ENCODE measurements at places on chromosomes 5 and 9.

DNA sequence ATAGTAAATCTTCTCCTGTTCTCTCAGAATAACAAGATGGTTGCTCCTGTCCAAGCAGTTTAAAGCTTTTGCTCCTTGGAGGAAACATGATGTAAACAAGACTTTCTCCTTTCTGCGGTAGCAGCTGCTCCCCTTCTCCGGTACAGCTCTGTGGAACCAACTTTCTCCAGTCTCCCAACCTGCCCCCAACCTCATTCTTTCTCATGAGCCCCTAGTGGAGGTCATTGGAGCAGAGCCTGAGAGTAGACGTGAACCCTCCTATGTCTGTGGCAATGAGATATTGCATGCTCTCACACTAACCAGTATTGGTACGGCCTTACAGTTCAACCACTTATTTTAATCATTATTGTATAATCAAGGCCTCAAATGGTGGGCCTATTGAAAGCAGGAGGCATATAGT is 483.8 kb upstream of the CDH10 start:
- DNase-seq, result no peak

GRCh38 chr9:121491111-121491510 is 8.5 kb downstream of the GGTA1 start:
- DNase-seq, result no peak

DNA sequence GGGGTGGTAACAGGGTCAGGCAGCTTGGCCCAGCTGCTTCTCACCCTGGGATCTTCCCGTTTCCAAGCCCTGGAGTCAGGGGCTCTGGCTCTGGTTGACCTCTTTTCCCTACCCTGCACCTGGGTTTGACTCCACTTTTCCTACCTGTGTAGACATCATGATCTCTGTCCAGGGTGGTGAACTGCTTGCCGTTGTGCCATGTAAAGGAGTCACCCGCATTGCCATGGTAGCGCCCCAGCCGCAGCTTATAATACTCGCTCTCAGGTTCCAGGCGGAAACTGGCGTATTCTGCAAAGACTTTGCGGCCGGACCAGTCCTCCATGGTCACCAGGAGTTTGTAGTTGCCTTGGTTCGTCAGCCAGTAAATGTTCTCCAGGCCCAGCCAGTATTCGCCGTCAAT is 30.9 kb downstream of the ANGPTL2 start:
- no peak for DNase-seq

- DNase-seq, result no peak
These were observed 239.0 kb downstream of the ISL1 start for GRCh38 chr5:51622161-51622790.

DNA sequence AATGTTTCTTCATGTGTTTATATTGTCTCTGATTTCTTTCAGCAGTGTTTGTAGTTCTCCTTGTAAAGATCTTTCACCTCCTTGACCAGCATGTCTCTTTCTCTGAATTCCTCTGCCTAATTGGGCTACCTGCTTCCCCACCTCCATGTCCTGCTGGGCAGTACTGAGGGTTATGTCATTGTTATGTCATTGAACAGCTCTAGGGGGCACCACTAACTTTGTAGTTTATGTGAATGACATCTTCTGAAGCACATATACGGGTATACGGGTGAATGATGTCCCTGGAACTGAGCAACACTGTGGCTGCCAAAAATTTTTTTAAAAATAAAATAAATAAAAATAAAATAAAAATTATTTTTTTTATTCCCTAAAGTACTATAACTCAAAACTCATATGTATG is 16.9 kb upstream of the SNCAIP start:
- no peak for DNase-seq

- no peak for DNase-seq
These were observed 428.2 kb downstream of the CDK5RAP2 start for GRCh38 chr9:120151806-120152205.

GRCh38 chr5:115324021-115324420 is 27.6 kb upstream of the CCDC112 start:
- no peak for DNase-seq

DNA sequence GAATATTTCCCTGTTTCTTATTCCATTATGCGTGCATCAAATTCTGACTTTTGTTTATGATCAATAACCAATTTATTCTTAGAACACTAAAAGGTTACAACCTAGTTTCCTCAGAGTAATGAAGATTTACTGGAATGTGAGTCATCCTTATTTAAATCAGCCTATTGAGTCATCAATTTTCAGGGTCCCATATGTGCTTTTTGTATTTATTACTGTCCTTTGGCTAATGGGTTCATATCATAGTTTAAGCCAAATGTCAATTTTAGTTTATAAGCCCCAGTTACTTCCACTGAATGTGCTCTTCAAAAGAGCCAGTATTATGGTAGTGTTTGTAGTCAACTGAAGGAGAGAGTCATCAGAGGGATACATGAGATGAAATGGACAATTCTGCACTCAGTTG is 359.2 kb downstream of the PRR16 start:
- DNase-seq, result no peak

- no peak for DNase-seq
These were observed 894.8 kb upstream of the CDH10 start for GRCh38 chr5:25539536-25539935.

DNA sequence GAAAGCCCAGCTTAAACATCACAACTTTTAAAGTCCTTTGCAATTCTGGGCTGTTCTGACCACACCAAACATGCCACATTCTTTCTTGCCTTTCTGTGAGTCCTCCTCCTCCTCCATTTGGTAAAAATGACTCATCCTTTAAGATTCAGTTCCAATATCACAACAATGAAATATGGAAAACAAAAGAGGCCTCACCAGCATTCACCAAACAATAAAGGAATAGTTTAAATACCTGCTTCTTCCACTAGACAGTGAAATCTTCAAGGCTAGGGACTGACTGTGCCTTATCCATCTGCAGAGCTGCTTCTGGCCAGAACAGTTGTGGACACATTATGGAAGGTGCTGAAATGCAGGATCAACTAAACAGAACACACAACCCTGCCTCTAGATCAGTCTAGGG is 36.0 kb downstream of the NR6A1 start:
- DNase-seq, result no peak

- DNase-seq, result no peak
These were observed 309.7 kb downstream of the NSG2 start for GRCh38 chr5:174355208-174355612.

GRCh38 chr9:18499980-18500379 is 26.0 kb downstream of the ADAMTSL1 start:
- no peak for DNase-seq

DNA sequence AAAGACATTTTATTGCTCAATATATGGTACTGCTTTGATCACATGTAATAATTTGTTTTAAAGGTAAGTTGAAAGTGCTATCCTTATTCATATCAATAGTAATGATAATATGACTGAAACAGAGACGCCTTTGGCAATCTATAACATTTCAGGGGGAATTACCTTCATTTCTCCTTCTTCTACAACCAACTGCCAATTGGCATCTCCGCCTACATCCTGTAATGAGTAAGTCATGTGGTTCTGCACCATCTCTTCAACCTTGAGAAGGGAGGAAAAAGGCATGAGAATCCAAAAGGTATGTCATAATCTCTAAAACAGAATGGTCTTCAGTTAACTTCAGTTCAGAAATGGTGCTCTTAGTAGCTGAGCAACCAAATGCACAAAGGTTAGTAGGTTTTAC is 52.4 kb downstream of the HMGCR start:
- DNase-seq, result no peak

DNA sequence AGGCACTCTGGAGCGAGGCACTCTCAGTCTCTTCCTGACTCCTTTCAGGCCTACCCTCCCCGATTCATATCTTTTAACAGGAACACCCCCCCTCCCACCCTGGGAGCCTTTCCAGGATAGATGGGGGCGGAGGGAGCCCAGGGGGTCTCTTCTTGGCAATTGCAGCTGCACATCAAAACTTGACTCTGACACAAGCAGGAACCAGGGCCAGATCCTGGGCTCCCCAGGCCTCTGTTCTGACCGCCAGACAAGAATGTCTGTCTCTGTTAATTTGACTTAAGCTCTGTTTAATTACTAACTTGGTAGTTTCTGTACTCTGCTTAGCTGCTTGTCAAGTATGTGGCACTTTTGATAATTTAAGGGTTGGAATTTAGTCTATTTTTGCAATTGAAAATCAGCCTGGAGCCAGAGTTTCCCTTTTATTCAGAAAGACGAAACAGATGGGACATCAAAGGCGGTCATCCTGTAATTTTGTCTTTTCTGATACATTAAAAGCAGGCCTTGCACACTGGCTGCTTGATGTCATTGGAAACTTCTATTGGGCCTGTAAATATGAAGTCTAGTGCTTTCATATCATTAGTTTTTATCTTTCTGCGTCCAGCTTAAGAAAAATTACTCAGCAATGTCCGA is 43.3 kb downstream of the ACTL7B start:
- no peak for DNase-seq

DNA sequence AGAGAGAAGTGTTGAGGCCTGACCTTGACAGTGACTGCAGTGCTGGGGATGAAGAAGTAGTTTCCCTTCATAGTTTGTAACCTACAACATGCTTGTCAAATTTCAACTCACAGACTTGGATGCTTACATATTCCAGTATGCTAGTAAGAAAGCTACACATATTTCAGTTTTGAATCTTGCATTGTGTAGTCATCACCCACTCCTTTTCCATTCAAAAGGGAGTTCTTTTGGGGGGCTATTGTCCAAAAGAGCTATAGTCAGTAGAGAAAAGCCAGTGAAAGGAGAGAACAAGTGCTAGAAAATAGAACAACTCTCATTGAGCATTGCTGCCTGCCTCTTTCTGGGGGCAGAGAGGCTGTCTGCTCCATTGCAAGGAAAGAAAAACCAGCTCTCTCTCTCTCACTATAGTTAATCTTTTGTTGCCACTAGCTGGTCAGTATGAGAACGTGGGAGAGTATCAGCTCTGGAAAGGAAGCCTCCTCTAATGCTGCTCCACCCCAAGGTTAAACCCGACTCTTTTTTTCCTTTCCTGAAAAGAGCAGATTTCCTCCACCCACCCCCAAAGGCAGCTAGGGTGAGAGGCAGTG is 7.3 kb downstream of the ASTN2 start:
- no peak for DNase-seq

DNA sequence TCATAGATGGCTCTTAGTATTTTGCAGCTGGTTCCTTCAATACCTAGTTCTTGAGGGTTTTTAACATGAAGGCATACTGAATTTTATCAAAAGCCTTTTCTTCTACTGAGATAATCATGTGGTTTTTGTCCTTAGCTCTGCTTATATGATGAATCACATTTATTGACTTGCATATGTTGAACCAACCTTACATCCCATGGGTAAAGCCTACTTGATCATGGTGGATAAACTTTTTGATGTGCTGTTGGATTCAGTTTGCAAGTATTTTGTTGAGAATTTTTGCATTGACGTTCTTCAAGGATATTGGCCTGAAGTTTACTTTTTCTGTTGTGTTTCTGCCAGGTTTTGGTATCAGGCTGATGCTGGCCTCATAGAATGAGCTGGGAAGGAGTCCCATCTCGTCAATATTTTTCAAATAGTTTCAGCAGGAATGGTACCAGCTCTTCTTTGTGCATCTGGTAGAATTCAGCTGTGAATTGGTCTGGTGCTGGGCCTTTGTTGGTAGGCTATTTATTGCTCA is 49.7 kb downstream of the YIPF5 start:
- DNase-seq, result no peak

- DNase-seq, result no peak
These were observed 110.6 kb downstream of the ADAMTS2 start for GRCh38 chr5:179234563-179235135.

GRCh38 chr5:55141945-55142690 is 17.9 kb upstream of the GPX8 start:
- DNase-seq, result no peak

- no peak for DNase-seq
These were observed 100.4 kb downstream of the ZNF354C start for GRCh38 chr5:179160584-179160983.

- DNase-seq, result no peak
These were observed 28.0 kb downstream of the AKNA start for GRCh38 chr9:114359801-114360200.

DNA sequence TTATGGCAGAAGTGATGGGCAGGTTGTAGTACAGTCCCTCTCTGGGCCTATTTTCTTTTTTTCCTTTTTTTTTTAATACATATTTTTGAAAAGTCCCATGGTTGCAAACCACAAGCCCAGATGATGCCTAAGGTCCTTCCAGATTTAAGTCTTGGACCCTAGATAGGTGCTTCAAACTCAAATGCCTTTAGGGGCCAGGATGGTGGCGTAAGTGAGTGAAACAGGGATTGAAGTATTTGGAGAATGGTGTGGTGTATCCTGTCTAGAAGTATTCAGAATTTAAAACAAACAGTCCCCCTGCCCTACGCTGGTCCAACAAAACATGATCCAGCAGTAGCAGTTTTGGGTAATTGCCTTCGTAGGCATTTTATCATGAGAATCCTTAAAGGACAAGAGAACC is 2.2 kb downstream of the TIGD6 start:
- no peak for DNase-seq

- DNase-seq, result no peak
These were observed 110.1 kb upstream of the OTULINL start for GRCh38 chr5:14471507-14471906.

DNA sequence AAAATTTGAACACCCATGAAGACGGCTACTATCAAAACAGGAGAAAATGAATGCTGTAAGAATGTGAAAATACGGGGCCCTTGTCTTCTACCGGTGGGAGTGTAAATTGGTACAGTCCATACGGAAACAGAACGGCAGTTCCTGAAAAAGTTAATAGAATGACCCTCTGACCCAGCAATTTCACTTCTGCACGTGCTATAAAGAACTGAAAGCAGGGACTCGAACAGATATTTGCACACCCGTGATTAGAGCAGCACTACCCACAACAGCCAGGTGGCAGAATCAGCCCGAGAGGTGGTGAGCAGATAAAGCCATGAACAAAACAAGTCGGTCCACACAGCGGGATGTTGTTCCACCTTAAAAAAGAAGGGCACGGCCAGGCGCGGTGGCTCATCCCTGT is 22.6 kb upstream of the SLC12A7 start:
- no peak for DNase-seq

- no peak for DNase-seq
These were observed 249.0 kb upstream of the ZNF608 start for GRCh38 chr5:124995421-124995820.

GRCh38 chr5:121497176-121497575 is 354.5 kb upstream of the FTMT start:
- no peak for DNase-seq

- DNase-seq, result no peak
These were observed 9.1 kb downstream of the SLC22A5 start for GRCh38 chr5:132378580-132378979.

GRCh38 chr5:121758615-121759014 is 93.1 kb upstream of the FTMT start:
- no peak for DNase-seq

- DNase-seq, result no peak
These were observed 3.2 kb upstream of the CORO2A start for GRCh38 chr9:98195671-98196070.

GRCh38 chr5:152456815-152457443 is 51.9 kb upstream of the NMUR2 start:
- no peak for DNase-seq
